ENCODE measurements at places on chromosomes 12 and 14.

GRCh38 chr14:81199084-81199483 lies 21.7 kb downstream of the GTF2A1 start:
- no peak for DNase-seq

GRCh38 chr12:101616027-101616494 lies 21.3 kb downstream of the MYBPC1 start:
- peak; percentile 80 for DNase-seq

GRCh38 chr14:92850492-92850891 lies 56.4 kb downstream of the GOLGA5 start:
- DNase-seq: no peak

- no peak for DNase-seq
Observed at GRCh38 chr14:32368107-32368506, 39.0 kb downstream of the AKAP6 start.

GRCh38 chr14:52350445-52350844 lies 36.3 kb downstream of the PTGER2 start:
- DNase-seq: no peak

DNA sequence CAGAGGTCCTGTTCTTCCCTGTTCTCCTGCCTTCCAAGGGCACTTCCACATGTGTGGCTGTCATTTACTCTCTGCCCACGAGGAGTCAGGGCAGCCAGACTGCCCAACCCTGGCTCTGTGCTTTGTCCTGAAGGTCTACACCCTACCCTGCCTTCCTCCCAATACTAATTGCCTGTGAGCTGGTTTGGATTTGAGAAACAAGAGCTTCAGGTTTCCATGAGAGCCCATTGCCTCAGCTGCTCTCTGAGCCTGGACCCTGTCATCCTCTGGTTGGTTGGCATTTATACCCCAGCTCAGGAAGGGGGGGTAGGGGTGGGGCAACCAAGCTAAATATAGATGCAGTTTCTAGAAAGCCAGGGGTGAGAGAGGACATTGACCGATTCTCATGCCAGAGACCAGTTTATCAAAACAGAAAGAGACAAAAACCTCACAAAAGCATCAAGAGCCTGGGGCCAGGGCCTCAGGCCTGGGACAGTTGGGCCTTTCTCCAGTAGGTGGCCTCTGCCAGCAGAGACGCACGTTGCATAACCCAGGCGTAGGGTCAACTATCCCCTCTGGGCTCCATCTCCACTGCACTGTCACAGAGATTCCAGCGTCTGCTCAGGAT lies 34.5 kb downstream of the VDR start:
- no peak for DNase-seq

DNA sequence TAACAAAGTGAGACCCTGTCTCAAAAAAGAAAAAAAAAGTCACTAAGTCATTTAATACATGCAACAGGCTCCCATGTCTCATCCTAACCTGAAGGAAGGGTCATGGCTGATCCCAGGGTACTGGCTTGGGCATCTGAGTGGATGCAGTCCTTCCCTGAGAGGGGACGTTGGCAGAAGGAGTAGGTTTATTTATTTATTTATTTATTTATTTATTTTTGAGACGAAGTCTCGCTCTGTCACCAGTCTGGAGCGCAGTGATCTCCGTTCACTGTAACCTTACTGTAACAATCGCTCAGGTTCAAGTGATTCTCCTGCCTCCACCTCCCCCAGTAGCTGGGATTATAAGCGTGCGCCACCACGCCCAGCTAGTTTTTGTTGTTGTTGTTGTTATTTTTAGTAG lies 7.2 kb upstream of the CALCOCO1 start:
- no peak for DNase-seq

DNA sequence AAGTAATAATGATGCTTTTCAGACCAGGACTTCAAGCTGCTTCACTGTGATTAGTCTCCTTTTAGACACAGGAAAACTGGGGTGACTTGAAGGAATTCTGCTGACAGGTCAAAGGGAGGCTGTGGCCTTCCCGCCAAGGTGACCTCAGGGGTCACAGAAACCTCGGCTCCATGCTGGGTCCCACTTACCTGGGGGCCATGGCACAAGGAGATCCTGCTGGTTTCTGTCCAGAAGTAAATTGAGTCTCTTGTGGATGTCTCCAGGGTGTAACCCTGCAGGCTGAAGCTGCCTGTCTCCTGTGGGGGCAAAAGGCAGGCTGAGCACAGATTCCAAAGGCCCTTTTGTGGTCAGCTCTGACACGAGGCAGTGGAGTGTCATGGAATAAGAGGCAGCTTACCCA lies 138.7 kb upstream of the MED13L start:
- no peak for DNase-seq

DNA sequence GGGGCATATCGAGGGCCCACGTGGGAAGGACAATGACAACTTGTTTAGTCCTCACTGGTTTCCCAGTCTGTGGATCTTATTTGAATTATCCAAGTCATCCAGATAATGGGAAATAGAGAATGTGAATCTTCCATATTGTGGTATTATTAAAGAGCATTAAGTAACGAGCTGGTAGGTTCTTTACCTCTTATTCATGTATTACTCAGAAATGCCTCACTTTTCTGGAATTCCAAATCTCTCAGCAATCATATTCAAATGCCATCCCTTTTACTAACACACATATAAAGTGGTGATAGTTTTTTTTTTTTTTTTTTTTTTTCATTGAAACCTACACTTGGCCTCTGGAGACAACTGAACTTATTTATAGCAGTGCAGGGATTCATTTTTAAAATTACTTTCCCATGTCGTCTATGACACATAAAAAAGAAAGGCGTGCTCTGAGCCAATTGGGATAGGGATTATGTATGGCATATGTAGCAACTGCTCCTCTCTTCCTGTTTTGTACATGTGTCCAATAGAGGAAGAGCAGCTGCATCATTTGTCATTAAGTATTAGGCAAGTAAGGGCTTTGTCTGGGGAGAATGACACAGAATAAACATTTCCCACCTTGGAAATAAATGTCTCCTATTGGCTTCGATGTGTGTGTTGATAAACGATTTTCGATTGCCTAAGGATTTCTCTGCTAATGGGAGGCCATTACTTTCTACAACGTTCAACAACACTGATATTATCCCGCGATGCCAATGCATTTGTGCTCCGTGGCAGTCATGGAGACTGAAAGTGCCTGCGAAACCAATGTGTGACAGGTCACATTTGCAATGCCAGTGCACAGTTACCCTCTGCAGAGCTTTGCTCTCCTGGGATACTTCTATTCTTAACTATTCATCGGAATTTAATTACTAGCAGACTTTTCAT lies 78.6 kb upstream of the IFNG-AS1 start:
- DNase-seq: no peak

- DNase-seq: no peak
Observed at GRCh38 chr12:93777254-93777653, 100.1 kb downstream of the CRADD start.

GRCh38 chr14:55754471-55754870 lies 174.5 kb downstream of the KTN1 start:
- DNase-seq: no peak

- no peak for DNase-seq
Observed at GRCh38 chr12:132384916-132385774, 55.8 kb upstream of the GALNT9 start.

- no peak for DNase-seq
Observed at GRCh38 chr14:95008445-95009217, 148.7 kb downstream of the DICER1 start.

DNA sequence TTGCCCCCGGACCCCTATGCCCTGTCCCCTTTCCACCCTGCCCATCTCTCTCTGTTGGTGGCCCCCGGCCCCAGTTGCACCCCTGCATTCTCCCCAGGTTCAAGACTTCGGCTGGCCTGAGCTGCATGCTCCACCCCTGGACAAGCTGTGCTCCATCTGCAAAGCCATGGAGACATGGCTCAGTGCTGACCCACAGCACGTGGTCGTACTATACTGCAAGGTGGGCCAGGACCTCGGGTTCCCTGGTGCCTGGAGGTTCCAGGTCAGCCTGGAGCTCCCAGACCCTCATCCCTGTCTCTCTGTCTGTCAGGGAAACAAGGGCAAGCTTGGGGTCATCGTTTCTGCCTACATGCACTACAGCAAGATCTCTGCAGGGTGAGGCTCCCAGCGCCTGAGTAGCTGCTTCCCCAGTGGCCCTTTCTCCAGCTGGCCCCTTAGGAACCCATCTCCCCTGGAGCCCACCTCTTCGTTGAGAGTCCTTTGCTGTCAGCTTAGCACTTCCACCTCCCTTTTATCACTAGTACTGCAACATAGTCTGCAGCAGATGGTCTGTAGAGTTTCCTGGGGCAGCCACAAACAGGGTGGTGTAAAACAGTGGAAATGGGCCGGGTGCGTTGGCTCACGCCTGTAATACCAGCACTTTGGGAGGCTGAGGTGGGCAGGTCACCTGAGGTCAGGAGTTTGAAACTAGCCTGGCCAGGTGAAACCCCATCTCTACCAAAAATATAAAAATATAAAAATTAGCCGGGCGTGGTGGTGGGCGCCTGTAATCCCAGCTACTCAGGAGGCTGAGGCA lies 5.8 kb downstream of the TNS2 start:
- no peak for DNase-seq

DNA sequence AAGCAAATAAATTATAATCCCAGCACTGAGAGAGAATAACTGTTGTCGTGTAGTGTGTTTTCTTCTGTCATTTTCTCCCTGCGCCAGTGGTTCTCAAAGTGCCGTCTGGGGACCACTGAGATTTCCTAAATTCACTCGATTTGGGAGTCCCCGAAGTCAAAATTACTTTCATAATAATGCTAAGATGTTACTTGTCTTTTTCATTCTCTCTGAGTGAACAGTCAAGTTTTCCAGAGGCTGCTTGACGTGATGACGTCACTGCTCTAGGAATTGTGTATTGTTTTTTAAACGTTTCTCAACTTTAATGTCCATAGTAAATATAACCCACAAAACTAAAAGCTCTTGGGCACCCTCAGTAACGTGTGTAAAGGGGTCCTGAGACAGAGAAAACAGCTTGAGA lies 796 bp upstream of the POP5 start:
- DNase-seq: no peak

- DNase-seq: no peak
Observed at GRCh38 chr14:59313658-59314608, 125.5 kb downstream of the DAAM1 start.

DNA sequence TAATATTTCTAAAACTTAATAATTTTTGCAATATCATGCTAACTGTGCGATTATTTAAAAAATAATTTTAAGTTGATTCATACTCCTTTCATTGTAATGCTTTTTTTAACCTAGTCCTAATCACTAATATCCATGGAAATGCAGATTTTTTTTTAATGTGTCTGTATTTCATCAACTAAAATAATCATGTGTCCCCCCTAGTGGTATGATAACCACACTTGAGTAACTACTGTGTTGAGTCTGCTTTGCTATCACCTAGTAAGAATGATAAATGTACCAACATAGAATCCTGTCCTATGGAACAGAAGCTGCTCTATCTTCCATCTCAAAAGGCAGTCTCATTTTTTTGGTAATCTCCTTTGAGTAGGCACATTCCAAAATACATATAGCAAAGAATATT lies 19.1 kb upstream of the SYNE2 start:
- DNase-seq: no peak

- DNase-seq: no peak
Observed at GRCh38 chr12:3990501-3991280, 117.5 kb upstream of the PARP11 start.

DNA sequence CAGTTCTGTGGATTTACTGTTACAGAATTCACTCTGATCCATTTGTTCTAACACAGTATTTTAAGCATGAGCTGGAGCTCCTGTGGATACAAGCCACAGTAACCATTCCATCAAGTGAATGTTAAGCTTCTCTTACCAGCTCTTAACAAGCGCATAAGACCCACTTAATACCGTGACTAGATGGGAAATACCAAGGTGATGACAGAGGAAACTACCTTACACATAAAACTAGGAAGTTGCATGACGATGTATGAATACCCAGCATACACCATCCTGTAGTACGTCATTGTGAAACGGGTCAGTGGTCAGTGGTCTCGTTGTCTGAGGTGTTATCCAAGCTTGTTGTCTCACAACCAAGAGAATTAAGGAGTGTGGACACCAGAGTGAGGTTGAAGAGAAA lies 2.0 kb upstream of the GALC start:
- no peak for DNase-seq

GRCh38 chr12:67069451-67070306 lies 199.5 kb upstream of the CAND1 start:
- DNase-seq: no peak

GRCh38 chr12:130351326-130351725 lies 13.6 kb downstream of the PIWIL1 start:
- no peak for DNase-seq

GRCh38 chr12:26011099-26011498 lies 52.6 kb downstream of the RASSF8 start:
- DNase-seq: no peak

- no peak for DNase-seq
Observed at GRCh38 chr12:54974279-54974678, 10.3 kb downstream of the TESPA1 start.

DNA sequence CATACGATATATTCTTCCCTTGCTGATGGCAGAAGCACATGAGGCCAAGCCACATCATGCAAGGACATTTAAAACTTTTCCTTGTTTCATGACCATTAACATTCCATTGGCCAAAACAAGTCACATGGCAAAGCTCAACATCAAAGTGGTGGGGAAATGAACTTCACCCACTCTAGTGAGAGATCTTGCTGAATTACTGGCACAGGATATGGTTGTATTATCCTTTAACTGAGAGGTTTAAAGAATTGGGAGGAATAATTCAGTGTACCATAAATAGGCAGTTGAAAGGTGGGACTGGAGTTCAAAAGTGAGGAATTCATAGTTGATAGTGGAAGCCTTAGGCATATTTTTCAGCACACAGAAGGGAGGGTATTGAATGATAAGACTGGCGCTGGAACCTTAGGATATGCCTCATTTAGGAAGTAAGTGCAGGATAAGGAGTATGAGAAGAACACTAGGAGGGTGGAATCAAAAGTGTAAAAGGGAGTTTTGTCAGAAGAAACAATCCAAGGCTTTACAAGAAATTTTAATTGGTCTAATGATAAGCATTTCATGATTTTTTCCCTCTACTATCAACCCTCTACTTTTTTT lies 398.8 kb downstream of the C12orf75 start:
- DNase-seq: no peak

DNA sequence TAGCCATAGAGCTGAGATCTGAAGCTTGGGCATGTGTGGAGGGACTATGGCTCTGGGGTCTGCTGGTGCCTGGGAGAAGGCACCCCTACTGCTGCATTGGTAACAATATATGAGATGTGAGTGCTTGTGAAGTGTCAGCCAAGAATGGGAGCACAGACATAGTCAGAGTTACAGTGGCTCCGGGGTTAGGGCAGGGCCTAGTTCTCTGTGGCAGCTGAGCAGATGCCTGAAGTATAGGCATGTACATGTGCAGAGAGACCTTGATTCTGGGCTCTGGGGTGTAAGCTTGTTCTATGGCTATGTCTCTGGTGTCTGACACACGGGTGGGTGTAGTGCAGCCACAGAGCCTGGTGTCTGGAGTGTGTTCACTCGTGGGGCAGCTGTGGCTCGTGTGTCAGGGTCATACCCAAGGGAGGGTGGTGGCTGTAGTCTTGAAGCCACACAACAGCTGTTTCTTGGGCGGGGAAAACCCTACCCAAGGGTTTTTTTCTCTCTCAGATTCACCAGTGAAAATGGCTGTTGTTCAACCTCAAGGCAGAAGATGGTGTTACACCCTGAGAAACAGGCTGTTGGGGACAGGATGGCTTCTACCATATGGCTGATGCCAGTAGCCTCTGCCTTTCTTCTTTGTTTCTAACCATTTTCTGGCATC lies 11.9 kb upstream of the TCL1A start:
- DNase-seq: no peak

Measured in prostate gland (tissue), 2 donors.